ENCODE measurements at places on chromosomes 1 and 21. TPM values are rescaled to one million over a fixed set of nuclear protein-coding genes. Genes with fewer than 3 reads are reported as not detected.

GRCh38 chr21:46049890-46050667, 47.8 kb upstream of the COL6A2 start:
- H3K4me3 ChIP-seq = peak overlapping the region; percentile 41
- DNase-seq = no peak
- peak overlapping the region; percentile 87 for H3K27ac ChIP-seq

- no peaks in the 10 kb centered on the region for H3K4me1 ChIP-seq
- no peaks in the 10 kb centered on the region for H3K36me3 ChIP-seq
- DNase-seq = no peak
Observed at GRCh38 chr21:37356706-37357105, 9.9 kb upstream of the DYRK1A start.

- no peak overlapping the region for H3K27ac ChIP-seq
- no peaks in the 10 kb centered on the region for H3K4me1 ChIP-seq
- H3K27me3 ChIP-seq = no peaks in the 10 kb centered on the region
- no peak overlapping the region for H3K4me3 ChIP-seq
Observed at GRCh38 chr1:173914366-173914871, 2.7 kb downstream of the SERPINC1 start.

DNA sequence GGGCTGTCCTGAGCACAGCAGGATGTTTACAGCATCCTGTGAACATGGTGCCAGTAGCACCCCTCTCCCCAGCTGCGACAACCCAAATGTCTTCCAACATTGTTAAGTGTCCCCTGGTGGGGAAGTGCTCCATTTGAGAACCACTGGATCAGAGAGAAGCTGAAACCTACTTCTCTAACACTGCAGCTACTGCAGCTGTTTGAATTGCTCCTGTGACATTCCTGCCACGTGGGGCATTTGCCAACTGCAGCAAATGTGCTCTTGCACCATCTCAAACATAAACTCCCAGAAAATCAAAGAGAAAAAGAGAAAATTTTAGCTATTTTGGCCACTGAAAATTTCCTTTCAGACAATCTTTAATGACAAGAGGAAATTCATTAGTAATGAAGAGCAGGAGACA, 11.0 kb downstream of the SLC2A5 start:
- H3K4me3 ChIP-seq = no peak overlapping the region
- no peaks in the 10 kb centered on the region for H3K27me3 ChIP-seq
- DNase-seq = no peak
- H3K27ac ChIP-seq = no peak overlapping the region

KIF17 gene
- 1.8 TPM for total RNA-seq

TNNT2 gene
- total RNA-seq = 1.3 TPM

Data from breast epithelium (tissue), 4 donors.